ENCODE measurements at places on chromosomes 11 and 22. TPM values are rescaled to one million over a fixed set of nuclear protein-coding genes. Genes with fewer than 3 reads are reported as not detected.

DNA sequence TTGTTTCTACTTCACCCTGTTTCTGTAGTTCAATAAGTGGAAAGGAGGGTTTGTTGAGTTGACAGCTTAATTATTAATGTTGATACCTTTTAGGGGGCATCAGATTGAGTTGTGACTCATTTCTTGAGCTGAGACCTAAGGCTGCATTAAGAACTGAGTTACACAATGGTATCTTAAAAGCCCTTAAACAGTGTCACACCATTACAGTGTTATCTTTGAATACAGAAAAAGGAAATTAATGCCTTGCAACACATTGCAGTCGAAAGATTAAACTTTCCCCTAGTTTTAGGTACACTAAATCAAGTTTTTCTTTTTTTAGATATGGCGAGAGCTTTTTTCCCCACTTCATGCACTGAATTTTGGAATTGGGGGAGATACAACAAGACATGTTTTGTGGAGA, 16.7 kb downstream of the PAFAH1B2 start:
- no peaks in the 10 kb centered on the region for H3K27me3 ChIP-seq
- peaks cover 80% of the 10 kb centered on the region for H3K36me3 ChIP-seq

- no peak overlapping the region for H3K4me3 ChIP-seq
- no peaks in the 10 kb centered on the region for H3K27me3 ChIP-seq
- no peak for DNase-seq
- H3K4me1 ChIP-seq: no peaks in the 10 kb centered on the region
- no peak overlapping the region for H3K27ac ChIP-seq
Observed at GRCh38 chr11:4863876-4864275, 14.9 kb upstream of the OR51S1 start.

Gene LSP1
- total RNA-seq: 76.6 TPM

Gene BAIAP2L2
- 0.35 TPM for total RNA-seq

Gene VPREB1
- total RNA-seq: not detected

GRCh38 chr22:32158712-32159533, at the start of gene C22orf42:
Gene C22orf42 (minus strand): TSS chr22:32159303. CDS start chr22:32159215, 88 bp downstream.
- H3K4me1 ChIP-seq: no peaks in the 10 kb centered on the region
- no peak for DNase-seq
- H3K36me3 ChIP-seq: no peaks in the 10 kb centered on the region
- H3K4me3 ChIP-seq: no peak within 1 kb of the TSS
- H3K27me3 ChIP-seq: peaks cover 8% of the 10 kb centered on the region

DNA sequence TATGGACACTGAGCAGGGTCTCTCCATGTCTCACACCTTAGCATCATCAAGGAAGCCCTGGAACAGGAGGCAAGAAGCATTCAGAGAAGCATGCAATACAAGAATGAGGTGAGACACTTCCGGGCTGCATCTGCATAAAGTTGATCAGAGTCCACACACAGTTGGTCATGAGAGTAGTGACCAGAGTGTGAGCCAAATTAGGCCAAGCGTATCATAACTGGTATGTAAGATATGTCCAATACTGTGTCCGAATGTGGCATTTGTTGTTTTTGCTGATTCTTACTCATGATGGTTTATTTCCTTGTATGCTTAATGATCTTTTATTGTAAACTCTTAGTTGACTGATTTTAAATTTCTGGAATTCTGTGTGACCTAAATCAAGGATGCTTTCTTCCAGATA, 315.7 kb downstream of the INSC start:
- DNase-seq: no peak
- no peaks in the 10 kb centered on the region for H3K36me3 ChIP-seq
- H3K4me3 ChIP-seq: no peak overlapping the region

- no peak overlapping the region for H3K4me3 ChIP-seq
- no peaks in the 10 kb centered on the region for H3K36me3 ChIP-seq
- DNase-seq: no peak
Observed at GRCh38 chr11:108025387-108026080, 16.8 kb downstream of the CUL5 start.

DNA sequence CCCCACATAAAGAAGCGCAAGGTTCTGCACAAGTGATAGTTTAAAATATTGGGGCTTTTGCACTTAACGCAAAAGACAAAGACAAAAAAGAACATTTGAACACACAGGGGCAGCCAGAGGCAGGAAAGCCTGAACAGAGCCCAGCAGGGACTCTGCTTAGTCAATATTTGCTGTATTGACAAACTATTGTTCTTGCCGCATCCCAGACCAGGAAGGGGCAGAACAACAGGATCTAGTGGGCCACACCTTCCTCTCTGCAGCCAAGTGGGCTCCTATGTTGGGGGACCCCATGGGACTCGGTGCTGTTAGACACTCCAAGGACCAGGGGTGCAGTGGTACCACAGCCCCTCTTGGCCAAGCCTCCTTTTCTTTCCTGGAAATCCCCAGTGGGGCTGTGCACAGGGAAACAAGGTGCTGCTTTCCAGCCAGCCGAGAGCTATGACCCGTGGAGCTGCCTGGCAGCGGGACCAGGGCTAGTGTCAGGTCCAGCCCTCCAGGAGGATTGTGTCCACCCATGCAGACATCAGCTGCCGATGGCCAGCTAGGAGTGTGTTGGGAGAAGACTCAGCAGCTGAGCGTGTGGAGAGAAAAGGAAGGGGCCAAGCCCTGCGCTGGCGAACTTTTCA, 43.3 kb upstream of the ANO1 start:
- H3K27ac ChIP-seq: no peak overlapping the region
- no peaks in the 10 kb centered on the region for H3K4me1 ChIP-seq
- no peak overlapping the region for H3K4me3 ChIP-seq

DNA sequence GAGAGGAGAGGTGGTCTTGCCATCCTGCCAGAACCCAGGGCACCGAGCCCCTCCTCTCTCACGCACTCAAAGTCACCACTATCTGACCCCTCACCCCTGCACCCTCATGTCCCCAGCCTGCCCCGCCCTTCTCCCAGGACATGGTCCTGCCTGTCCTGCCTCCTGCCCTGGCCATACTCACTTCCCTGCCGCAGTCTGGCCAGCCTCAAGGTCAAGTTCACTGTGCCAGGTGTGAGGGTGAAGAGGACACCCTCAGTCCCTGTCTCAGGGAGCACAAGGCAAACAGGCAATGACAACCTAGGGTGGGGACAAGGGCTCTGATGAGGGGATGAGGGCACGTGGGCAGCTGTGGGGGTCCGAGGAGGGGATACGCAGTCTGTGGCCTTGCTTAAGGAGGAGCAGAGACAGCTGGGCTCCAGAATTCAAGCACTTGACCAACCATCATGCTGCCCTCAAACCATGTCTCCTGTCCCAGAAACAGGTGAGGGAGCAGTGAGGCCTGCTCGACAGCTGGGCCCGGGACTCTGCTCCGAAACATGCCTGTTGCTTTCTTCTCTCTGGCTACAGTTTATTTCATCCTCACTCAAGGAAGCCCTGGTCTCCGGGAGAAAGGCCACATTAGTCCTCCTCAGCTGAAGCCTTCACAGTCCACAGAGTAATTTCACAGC, 36.6 kb downstream of the PDGFB start:
- H3K4me3 ChIP-seq: no peak overlapping the region
- no peak for DNase-seq
- no peaks in the 10 kb centered on the region for H3K27me3 ChIP-seq
- peaks cover 2% of the 10 kb centered on the region for H3K4me1 ChIP-seq
- H3K36me3 ChIP-seq: no peaks in the 10 kb centered on the region
- H3K27ac ChIP-seq: no peak overlapping the region

DNA sequence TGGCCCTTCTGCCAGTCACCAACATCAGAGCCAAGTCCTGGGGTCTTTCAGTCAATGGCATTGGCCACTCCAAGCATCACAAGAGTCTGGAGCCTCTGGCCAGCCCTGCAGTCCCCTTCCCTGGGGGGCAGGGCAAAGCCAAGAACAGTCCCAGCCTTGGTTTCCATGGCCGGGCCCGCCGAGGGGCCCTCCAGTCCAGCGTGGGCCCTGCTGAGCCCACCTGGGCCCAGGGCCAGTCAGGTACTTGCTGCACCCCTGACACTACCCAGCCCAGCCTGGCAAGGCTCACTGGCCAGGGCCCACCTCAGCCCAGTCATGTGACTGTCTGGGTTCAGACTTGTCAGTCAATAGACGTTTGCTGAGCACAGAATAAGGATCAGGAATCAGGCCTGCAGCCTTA, 10.8 kb downstream of the TMEM258 start:
- no peak overlapping the region for H3K4me3 ChIP-seq
- H3K27me3 ChIP-seq: no peaks in the 10 kb centered on the region
- no peaks in the 10 kb centered on the region for H3K4me1 ChIP-seq
- no peak overlapping the region for H3K27ac ChIP-seq

Gene PUS3
- 12.6 TPM for total RNA-seq

- H3K27me3 ChIP-seq: peaks cover 24% of the 10 kb centered on the region
- no peaks in the 10 kb centered on the region for H3K4me1 ChIP-seq
- H3K27ac ChIP-seq: no peak overlapping the region
- no peak for DNase-seq
Observed at GRCh38 chr11:7536100-7536499, 22.3 kb downstream of the PPFIBP2 start.

GRCh38 chr22:40175611-40176244, 2.0 kb upstream of the TNRC6B start:
- peak overlapping the region; percentile 21 for H3K27ac ChIP-seq
- no peak for DNase-seq
- no peak overlapping the region for H3K4me3 ChIP-seq
- no peaks in the 10 kb centered on the region for H3K36me3 ChIP-seq
- peaks cover 12% of the 10 kb centered on the region for H3K4me1 ChIP-seq

GRCh38 chr22:41690476-41690875, 1.8 kb upstream of the SNU13 start:
- H3K27me3 ChIP-seq: no peaks in the 10 kb centered on the region
- no peaks in the 10 kb centered on the region for H3K36me3 ChIP-seq
- H3K27ac ChIP-seq: no peak overlapping the region
- H3K4me1 ChIP-seq: no peaks in the 10 kb centered on the region
- DNase-seq: peak; percentile 50

DNA sequence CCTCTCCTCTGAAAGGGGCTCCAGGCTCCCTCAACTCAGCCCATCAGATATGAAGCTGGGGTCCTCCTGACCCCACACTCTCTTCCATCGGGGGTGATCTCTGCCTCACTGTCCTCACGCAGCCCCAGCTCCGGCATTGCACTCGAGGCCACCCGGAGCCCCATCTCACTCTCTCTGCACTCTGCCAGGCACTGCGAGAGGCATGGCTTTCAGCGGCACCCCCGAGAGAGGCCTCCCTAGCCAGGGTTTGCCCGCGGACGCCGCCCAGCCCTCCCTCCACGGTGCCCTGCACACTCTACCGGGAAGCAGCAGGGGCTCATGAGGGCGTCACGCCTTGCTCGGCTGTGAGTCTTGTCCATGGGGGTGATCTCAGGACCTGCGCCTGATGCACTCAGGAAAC, 436.2 kb downstream of the BRD1 start:
- DNase-seq: no peak
- H3K4me3 ChIP-seq: no peak overlapping the region
- peaks cover 63% of the 10 kb centered on the region for H3K27me3 ChIP-seq
- H3K27ac ChIP-seq: no peak overlapping the region
- no peaks in the 10 kb centered on the region for H3K36me3 ChIP-seq
- no peaks in the 10 kb centered on the region for H3K4me1 ChIP-seq

All from left lung (tissue), 14 donors.